Activated naive CD4-positive, alpha-beta T cell (primary cell): ENCODE measurements at places on chromosomes 3 and 15.

GRCh38 chr3:147613725-147614124, 204.6 kb downstream of the ZIC1 start:
- DNase-seq: no peak

DNA sequence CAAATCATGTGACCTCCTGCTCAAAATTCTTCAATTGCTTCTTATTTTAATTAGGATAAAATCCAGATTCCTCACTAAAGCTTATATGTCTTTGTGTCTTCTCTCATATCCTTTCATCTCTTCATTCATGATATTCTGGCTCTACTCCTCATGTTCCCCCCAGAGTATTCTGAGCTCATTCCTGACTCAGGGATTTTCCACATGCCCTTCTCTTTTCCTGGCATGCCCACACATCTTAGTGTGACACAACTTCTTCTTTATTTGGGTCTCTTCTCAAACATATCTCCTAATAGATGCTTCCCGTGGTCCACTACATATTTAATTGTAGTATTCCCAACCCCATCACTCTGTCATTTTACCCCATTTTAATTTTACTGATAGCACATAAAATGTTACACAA, 15.2 kb upstream of the MBNL1 start:
- no peak for DNase-seq

GRCh38 chr3:58722561-58722960, 56.0 kb upstream of the FAM3D start:
- DNase-seq: no peak

DNA sequence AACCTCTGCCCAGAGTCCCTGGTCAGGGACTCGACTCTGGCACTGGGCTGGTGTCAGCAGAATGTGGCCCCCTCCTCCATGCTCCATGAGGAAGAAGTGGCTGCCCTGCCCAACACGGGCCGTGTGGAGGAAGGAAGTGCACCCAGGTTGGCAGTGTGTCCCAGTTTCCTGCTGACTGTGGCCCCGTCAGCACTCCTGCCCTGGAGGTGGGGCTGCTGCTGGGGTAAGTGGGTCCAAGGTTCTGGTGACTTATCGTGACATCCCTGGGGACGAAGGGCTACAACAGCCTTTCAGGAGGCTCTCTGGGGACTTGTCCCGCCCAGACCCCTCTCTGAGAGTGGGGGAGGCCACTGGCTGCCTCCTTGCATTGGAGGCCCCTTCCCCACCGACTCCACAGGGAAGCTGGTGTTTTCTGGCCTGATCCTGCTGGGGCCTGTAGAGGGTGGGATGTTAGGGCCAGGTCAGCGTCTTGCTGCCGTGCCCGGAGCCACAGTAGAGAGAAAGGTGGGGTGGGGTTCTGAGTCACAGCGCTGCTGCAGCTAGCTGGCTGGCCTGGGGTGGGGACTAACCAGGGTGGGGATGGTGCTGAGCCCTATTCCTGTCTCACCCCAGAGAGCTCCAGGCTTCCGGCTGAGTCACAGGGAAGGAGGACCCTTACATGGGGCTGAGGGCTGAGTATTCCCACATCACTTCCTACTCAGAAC, 10.5 kb downstream of the SEMA4B start:
- DNase-seq: no peak

DNA sequence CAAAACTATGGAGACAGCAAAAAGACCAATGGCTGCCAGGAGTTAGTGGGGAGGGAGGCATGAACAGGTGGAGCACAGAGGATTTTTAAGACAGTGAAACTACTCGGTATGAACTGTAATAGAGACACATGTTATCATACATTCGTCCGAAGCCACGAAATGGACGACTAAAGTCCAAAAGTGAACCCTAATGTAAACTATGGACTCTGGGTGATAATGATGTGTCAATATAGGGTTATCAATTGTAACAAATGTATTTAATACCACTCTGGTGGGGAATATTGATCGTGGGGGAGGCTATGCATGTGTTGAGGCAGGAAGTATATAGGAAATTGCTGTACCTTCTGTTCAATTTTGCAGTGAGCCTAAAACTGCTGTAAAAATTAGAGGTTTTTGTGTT, 107.0 kb downstream of the CPN2 start:
- DNase-seq: no peak

DNA sequence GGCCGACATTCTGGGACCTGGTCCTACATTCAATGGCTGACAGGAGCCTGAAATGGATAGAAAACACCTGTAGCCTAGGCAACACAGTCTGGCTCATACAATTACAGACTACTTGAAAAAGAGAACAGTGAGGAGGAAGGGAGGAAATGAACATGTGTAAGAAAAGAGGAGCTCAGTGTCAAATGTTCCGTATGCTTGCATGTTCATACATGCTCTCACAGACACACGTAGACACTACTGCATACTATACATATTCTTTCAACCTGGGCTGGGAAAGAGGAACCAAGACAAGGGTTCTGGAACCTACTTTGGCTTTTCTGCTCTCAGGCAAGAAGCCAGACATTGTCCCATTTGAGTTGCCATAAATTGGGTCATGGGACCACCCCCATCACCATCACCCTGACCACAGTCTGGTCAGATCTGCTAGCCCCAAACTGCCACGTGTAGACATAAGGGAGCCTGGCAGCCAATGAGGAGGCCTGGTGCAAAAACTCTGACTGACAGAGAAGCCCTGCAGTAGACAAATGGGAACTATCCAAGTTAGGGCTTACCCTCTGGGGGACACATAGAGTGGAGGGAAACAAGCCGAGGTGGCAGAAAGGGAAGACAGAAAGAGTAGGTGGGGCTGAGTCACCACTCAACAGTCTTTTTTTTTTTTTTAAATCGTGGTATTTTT, 310.0 kb downstream of the SHQ1 start:
- DNase-seq: no peak

- no peak for DNase-seq
Measured at GRCh38 chr3:170049146-170050000, 11.6 kb downstream of the GPR160 start.

DNA sequence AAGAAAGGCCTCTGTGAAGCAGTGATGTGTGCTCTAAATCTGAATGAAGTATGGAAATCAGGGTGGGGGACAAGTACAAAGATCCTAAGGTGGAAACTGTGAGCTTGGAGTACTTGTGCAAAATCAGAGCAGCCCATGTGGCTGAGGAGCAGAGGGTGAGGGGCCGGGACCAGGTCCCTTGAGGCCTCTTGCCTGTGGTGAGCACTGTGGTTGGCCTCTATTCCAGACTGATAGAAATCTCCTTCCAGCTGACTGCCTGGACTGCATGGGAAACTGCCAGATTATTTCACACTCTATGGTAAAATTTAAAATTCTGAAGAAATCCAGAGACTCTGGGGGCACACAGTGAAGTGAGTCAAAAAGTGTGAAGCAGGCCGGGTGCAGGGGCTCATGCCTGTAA, 81.4 kb downstream of the TM4SF4 start:
- no peak for DNase-seq

GRCh38 chr3:15477951-15478639, 43.4 kb downstream of the COLQ start:
- no peak for DNase-seq

- no peak for DNase-seq
Measured at GRCh38 chr15:70262591-70263274, 165.0 kb upstream of the TLE3 start.

- no peak for DNase-seq
Measured at GRCh38 chr15:75007216-75007615, 11.9 kb downstream of the SCAMP5 start.

DNA sequence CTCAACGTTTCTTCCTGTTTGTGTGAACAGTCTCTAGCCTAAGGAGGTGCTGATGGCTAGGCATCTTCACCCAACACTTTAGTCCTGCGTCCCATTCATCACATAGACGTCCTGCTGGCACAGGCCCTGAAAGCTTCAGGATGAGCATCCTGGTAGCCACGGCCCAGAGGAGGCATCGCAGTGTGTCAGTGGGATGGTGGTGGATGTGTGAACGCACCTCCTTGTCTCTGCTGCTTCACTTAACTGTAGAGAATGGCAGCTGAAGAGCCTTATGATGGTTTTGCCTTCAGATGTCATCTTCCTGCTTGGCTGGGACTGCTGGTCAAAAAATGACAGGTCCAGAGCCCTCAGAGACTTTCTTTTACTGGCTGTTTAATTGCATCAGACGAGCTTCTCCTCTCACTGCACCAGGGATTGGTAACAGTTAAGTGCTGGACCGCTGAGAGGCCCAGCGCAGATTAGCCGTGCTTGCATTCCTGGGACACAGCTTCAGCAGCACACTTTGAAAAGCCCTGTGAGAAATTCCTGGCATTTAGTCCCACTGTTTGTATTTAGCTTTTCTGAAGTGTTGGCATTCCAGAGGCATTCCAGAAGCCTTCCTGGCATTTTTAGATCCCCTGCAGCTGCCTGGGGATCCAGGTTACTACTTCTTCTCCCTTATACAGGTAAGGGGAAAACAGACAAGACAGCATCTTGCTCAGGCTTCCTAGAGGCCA, 132.4 kb upstream of the PLXNA1 start:
- no peak for DNase-seq

- no peak for DNase-seq
Measured at GRCh38 chr3:31840252-31840651, 140.8 kb downstream of the OSBPL10 start.

- no peak for DNase-seq
Measured at GRCh38 chr3:187994221-187995042, 159.5 kb upstream of the LPP start.

GRCh38 chr15:47768735-47769134, 51.4 kb downstream of the SEMA6D start:
- no peak for DNase-seq

DNA sequence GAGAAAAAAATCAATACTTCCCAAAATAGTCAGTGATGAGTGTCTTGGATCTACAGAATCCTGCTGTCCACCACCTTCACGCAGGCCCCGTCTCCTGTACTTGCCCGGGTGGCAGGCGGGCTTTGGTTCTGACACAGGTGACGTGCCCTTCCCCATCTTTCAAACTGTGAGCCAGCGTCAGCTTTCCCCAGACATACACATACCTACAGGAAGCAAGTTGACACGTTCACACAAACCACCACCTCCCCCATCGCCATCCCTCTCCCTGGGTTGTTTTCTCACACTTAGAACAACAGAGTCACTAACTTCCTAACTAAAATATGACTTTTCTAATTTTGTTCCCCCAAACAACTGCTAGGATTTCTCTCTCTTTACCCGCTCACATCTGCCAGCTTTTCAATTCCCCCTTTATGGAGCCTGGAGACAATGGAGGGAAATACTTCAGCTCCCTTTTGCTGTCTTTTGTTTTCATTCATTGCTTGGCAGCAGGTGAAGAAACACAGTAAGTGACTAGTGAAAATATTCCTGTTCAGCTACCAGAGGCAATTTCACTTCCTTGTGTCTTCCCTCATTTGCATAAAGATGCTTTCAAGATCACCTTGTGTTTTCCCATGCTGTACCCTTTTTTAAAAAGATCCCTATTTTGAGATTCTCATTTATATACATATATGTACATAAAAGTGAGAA, 248.3 kb downstream of the SLCO3A1 start:
- DNase-seq: no peak

GRCh38 chr3:142808103-142808917, 80.6 kb downstream of the PCOLCE2 start:
- no peak for DNase-seq

- no peak for DNase-seq
Measured at GRCh38 chr15:39131609-39132008, 449.3 kb upstream of the THBS1 start.

DNA sequence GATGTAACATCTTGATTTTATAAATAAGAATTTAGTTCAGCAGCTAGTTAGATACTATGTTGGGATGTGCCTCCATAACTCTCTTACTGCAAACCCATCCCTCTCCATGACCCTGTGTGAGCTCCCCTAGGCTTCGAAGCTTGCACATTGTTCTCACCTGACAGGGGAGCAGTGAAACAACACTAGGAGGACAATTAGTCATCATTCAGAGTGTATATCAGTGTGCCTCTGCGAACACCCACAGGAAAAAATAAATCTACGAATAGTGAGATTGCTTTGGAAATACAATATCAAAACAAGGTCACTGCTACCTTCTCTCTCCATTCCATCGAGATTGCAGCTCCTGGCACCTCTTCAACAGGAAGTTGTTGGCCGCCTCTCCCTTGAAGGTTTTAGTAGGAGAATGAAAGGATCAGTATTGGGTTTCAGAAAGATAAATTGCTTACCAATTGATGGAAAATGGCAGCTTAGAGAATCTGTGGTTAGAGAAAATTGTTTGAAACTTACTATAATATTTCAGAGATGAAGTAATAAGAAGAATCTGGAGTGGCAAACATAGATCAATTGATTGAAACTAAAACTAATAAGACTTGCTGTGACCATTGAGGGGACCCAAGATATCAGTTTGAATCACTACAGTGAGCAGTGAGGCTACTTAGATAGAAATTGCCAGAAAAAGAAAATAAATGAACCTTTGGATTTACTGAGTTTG, 103.2 kb downstream of the CHL1 start:
- no peak for DNase-seq

GRCh38 chr3:132294906-132295305, 22.3 kb upstream of the ACP3 start:
- no peak for DNase-seq

DNA sequence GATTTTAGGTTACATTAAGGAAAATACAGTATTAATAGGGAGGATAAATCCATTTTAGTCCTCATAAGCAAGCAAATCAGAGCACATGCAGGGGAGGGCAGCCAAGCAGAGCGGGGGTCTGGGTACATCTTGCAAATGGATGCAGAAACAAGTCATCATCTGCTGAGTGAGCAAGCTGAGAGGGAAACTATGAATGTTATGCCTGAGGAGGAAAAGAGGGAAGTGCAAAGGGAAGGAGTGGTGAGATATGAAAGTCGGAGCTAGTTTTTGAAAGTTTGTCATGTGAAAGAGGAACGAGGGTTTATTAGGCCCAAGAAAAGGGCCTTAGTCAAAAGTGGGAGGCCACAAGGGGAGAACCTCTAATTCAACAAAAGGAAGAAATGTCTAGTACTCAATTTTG, 15.4 kb downstream of the PTX3 start:
- DNase-seq: no peak

GRCh38 chr3:100068826-100069225, 45.5 kb downstream of the FILIP1L start:
- DNase-seq: peak; percentile 39

GRCh38 chr3:8128686-8129085, 372.9 kb upstream of the LMCD1 start:
- DNase-seq: no peak

- DNase-seq: no peak
Measured at GRCh38 chr15:38872732-38873131, 308.1 kb upstream of the RASGRP1 start.

DNA sequence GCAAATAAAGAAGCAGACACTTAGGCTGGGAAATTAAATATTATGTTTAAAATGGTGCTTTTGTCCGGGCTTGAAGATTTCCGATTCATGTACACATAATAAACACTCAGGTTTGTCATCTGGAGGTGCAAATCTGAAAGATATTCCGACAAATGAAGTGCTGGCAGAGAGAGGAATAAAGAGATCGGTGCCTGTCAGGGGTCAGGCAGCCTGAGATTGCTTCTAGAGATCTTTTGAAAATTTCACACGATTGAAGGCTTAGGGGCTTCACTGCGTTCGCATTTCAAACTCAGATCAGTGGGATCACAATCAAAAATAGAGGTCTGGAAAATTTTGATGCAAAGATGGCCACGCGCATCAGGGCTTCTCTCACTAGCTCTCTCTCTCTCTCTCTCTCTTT, 33.2 kb downstream of the NR2F2 start:
- no peak for DNase-seq

- no peak for DNase-seq
Measured at GRCh38 chr15:74768099-74768770, 13.6 kb upstream of the CSK start.
